ENCODE measurements at places on chromosomes 7 and 10. TPM values are rescaled to one million over a fixed set of nuclear protein-coding genes. Genes with fewer than 3 reads are reported as not detected.

The MYO1G gene
- total RNA-seq = 2.9 TPM

The MUC12 gene
- total RNA-seq = 1.4 TPM

The SEMA3D gene
- total RNA-seq = 3.5 TPM

The KLF14 gene
- total RNA-seq = 0.80 TPM

The ERVW-1 gene
- not detected for total RNA-seq

The ASB4 gene
- total RNA-seq = 0.16 TPM

The COL1A2 gene
- total RNA-seq = 300 TPM

The NUTM2A gene
- 1.3 TPM for total RNA-seq

DNA sequence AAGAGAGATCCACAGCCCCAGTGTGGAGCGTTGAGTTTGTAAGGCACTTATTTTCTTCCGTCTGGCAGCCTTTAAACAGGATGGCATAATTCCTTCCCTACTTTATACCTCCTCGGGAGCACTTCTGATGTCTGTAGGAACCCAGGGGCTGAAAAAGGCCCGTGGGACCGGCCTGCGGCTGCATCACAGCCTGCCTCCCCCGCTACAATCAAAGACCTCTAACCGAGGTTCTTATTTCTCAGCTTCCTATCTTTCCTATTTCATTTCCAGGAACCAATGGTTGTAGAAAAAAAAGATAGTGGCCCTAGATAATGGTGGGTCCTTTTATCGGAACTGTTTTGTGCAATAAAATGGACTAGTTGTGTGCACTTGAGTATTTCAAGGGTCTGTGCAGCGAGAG lies 4.1 kb upstream of the CTBP2 start:
- H3K27ac ChIP-seq = no peak overlapping the region
- H3K4me3 ChIP-seq = no peak overlapping the region
- peaks cover 4% of the 10 kb centered on the region for H3K4me1 ChIP-seq

GRCh38 chr10:107548301-107548700 lies 383.8 kb upstream of the SORCS1 start:
- no peak overlapping the region for H3K4me3 ChIP-seq
- H3K36me3 ChIP-seq = no peaks in the 10 kb centered on the region
- no peaks in the 10 kb centered on the region for H3K27me3 ChIP-seq
- no peak for DNase-seq
- no peaks in the 10 kb centered on the region for H3K4me1 ChIP-seq

DNA sequence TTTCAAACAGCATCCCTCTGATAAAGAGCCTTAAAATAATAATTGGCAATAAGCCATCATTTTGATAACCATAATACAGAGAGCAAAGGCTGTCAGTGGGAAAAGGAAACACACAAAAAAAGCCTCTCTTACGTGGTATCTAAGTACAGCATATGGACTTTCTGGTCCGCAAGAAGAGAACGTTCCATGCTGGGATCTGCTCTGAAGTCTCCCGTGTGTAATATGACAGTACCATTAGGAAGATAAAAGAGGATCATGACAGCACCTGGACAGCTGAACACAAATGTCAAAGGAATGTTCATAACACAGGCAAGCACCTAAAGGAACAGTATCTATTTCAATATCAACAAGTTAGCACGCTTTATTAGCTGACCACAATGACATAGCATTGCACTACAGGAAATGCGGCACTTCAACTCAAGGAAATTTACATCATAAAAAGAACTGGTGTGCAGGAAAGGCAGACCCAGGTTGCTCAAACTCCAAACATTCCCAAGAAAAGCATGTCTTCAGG lies 9.9 kb downstream of the DCLRE1A start:
- H3K4me1 ChIP-seq = no peaks in the 10 kb centered on the region
- no peak overlapping the region for H3K27ac ChIP-seq
- DNase-seq = no peak
- no peak overlapping the region for H3K4me3 ChIP-seq
- no peaks in the 10 kb centered on the region for H3K27me3 ChIP-seq

GRCh38 chr10:118213436-118213835 lies 128.7 kb downstream of the FAM204A start:
- no peaks in the 10 kb centered on the region for H3K4me1 ChIP-seq
- no peak overlapping the region for H3K27ac ChIP-seq
- no peaks in the 10 kb centered on the region for H3K27me3 ChIP-seq
- H3K36me3 ChIP-seq = no peaks in the 10 kb centered on the region
- H3K4me3 ChIP-seq = no peak overlapping the region

GRCh38 chr10:115402699-115403098 lies 309.5 kb downstream of the ATRNL1 start:
- no peaks in the 10 kb centered on the region for H3K4me1 ChIP-seq
- no peak overlapping the region for H3K27ac ChIP-seq
- no peaks in the 10 kb centered on the region for H3K36me3 ChIP-seq
- no peak for DNase-seq

DNA sequence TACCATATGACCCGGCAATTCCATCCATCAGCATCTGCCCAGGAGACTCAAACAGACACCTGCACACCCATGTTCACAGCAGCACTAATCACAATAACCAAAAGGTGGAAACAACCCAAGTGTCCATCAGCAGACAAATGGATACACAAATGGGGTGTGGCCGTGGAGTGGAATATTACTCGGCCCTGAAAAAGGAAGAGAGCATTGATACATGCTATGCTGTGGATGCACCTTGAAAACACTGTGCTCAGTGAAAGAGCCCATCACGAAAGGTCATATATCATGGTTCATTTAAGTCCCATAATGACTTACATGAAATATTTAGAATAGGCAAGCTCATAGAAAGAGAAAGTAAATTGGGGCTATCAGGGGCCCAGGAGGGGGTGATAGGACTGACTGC lies 57.5 kb upstream of the DNAAF5 start:
- DNase-seq = peak; percentile 22
- H3K4me1 ChIP-seq = no peaks in the 10 kb centered on the region
- H3K4me3 ChIP-seq = no peak overlapping the region
- no peaks in the 10 kb centered on the region for H3K36me3 ChIP-seq
- H3K27ac ChIP-seq = peak overlapping the region; percentile 78
- no peaks in the 10 kb centered on the region for H3K27me3 ChIP-seq

GRCh38 chr10:130877126-130877525 lies 434.4 kb downstream of the TCERG1L start:
- H3K27me3 ChIP-seq = peaks cover 21% of the 10 kb centered on the region
- H3K4me1 ChIP-seq = no peaks in the 10 kb centered on the region
- no peak overlapping the region for H3K4me3 ChIP-seq
- DNase-seq = no peak
- H3K36me3 ChIP-seq = no peaks in the 10 kb centered on the region
- H3K27ac ChIP-seq = no peak overlapping the region

DNA sequence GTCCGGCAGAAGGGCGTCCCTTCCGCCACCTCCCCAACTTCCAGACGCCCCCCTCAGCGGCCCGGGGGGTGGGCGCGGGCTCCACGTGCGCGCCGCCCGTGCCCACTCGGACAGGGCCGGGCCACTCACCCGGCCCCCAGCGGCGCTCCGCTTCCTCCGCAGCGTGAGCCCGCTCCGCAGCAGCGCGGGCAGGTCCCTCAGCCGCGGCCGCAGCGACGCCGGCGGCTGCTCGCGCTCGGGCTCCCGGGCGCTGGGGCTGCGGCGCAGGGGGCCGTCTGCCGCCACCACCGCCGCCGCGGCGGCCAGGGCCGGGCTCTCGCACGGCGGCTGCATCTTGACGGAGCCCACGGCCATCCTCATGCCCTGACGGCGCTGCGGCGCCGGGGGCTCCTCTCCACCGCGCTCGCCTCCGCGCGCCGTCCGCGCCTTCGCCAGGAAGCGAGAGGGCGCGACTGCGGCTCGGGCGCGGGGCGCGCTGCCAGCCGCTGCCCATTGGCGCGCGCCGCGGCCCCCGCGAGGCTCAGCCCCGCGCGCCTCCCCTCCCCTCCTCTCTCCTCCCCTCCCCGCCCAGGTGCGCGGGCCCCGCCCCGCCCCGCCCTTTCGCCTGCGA lies at the start of gene RAPGEF5:
Gene RAPGEF5 (minus strand): TSS at position 454 of the 610 bp plus-strand sequence. CDS start 94 bp downstream, at position 360.
- H3K4me3 ChIP-seq = peak within 1 kb of the TSS; percentile 66
- H3K27me3 ChIP-seq = no peaks in the 10 kb centered on the region
- H3K36me3 ChIP-seq = no peaks in the 10 kb centered on the region
- no peaks in the 10 kb centered on the region for H3K4me1 ChIP-seq
- H3K27ac ChIP-seq = peak within 1 kb of the TSS; percentile 85
- DNase-seq = no peak

- no peak for DNase-seq
- H3K4me3 ChIP-seq = no peak overlapping the region
- no peaks in the 10 kb centered on the region for H3K4me1 ChIP-seq
These were observed 62.6 kb upstream of the EFCAB10 start for GRCh38 chr7:105643851-105644250.

- no peaks in the 10 kb centered on the region for H3K4me1 ChIP-seq
- DNase-seq = no peak
- H3K27ac ChIP-seq = no peak overlapping the region
- no peaks in the 10 kb centered on the region for H3K27me3 ChIP-seq
- no peaks in the 10 kb centered on the region for H3K36me3 ChIP-seq
These were observed 203.4 kb upstream of the CTBP2 start for GRCh38 chr10:125363791-125364190.

DNA sequence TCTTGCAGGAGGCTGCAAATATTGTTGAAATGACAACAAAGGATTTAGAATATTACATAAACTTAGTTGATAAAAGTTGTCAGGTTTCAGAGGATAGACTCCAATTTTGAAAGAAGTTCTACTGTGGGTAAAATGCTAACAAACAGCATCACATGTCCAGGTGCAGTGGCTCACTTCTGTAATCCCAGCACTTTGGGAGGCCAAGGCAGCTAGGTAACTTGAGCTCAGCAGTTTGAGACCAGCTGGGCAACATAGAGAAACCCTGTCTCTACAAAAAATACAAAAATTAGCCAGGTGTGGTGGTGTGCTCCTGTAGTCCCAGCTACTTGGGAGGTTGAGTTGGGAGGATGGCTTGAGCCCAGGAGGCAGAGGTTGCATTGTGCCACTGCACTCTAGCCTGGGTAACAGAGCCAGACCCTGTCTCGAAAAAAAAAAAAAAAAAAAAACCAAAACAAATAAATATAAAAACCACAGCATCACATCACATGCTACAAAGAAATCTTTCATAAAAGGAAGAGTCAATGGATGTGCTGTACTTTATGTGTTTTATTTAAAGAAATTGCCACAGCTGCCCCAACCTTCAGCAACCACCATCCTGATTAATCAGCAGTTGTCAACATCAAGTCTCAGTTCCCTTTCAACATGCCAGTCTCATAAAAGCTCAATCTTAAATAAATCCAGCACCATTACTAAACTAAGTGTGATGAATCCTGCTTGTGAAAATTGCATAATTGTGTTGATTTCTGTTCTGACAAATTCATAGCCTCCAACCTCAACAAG lies 83.2 kb upstream of the MBL2 start:
- no peak overlapping the region for H3K27ac ChIP-seq
- no peaks in the 10 kb centered on the region for H3K27me3 ChIP-seq
- H3K36me3 ChIP-seq = no peaks in the 10 kb centered on the region
- DNase-seq = no peak
- no peaks in the 10 kb centered on the region for H3K4me1 ChIP-seq

GRCh38 chr10:80463868-80464267 lies 9.8 kb downstream of the TSPAN14 start:
- H3K4me3 ChIP-seq = no peak overlapping the region
- peaks cover 54% of the 10 kb centered on the region for H3K4me1 ChIP-seq
- peak overlapping the region; percentile 92 for H3K27ac ChIP-seq
- no peaks in the 10 kb centered on the region for H3K27me3 ChIP-seq

DNA sequence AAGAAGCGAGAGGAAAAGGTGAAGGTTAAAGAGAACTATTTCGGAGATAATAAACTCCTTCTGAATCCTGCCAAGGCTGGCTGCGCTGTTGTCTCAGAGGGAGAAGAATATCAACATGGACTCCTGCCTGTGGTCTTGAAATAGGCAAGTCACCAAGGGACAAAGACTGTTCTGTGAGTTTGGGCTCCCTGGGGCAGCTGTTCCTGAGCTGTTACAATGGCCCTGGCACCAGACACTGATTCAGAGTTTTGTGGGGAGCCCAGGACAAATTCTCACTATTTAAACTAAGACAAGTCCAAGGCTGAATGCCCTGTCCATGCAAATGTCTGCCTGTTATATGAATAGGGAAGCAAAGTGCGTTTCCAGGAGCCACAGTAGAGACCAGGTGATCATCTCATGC lies 81.4 kb downstream of the PRPF18 start:
- no peaks in the 10 kb centered on the region for H3K36me3 ChIP-seq
- no peaks in the 10 kb centered on the region for H3K27me3 ChIP-seq
- no peaks in the 10 kb centered on the region for H3K4me1 ChIP-seq
- DNase-seq = no peak
- no peak overlapping the region for H3K4me3 ChIP-seq

DNA sequence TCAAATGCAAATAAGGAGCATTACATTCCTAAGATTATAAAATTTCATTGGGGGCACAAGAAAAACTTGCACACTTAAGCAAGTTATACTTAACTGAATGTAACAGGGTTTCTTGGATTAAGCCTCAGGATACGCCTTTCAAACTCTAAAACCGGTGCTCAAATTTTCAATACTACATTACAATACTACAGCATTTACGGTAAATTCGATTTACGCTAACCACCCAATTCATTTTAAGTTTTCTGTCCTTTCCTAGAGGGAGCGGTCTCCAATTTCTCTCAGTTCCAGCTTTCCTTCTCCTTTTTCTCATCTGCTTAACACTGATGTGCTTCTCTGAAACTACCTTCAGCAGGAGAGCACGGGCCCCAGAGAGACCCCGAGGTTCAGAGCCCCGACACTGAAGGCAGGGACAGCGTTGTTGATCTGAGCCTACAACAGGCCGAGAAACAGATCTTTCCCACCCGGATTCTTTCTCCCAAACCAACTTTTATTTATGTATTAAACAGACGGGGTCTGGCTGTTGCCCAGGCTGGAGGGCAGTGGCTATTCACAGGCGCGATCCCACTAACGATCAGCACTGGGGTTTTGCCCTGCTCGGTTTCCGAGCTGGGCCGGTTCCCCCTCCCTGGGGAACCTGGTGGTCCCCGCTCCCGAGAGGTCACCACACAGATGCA lies 798 bp downstream of the ZNF425 start:
- H3K36me3 ChIP-seq = no peaks in the 10 kb centered on the region
- no peaks in the 10 kb centered on the region for H3K27me3 ChIP-seq
- H3K4me1 ChIP-seq = no peaks in the 10 kb centered on the region

GRCh38 chr10:16999665-17000451 lies 129.8 kb downstream of the CUBN start:
- no peaks in the 10 kb centered on the region for H3K27me3 ChIP-seq
- H3K27ac ChIP-seq = peak overlapping the region; percentile 81
- no peak overlapping the region for H3K4me3 ChIP-seq
- DNase-seq = no peak
- H3K4me1 ChIP-seq = no peaks in the 10 kb centered on the region

DNA sequence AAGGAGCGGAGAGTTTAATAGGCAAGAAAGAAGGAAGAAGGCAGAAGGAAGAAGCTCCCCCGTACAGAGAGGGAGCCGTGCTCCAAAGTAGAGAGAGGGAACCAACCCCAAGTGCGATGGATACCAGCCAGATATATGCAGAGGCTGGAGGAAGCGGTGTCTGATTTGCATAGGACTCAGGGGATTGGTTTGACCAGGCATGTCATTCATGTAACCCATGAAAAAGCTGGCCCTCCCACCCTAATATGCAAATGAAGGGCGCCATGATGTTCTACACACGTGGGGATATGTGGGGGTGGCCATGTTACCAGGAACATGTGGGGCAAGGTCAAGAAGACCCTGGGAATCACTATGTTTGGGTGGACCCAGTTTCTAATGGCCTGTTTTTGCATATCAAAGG lies 40.6 kb upstream of the FAM3C start:
- no peaks in the 10 kb centered on the region for H3K27me3 ChIP-seq
- no peak overlapping the region for H3K4me3 ChIP-seq
- H3K27ac ChIP-seq = no peak overlapping the region
- no peaks in the 10 kb centered on the region for H3K4me1 ChIP-seq
- no peaks in the 10 kb centered on the region for H3K36me3 ChIP-seq
- DNase-seq = no peak
